ENCODE measurements at places on chromosomes 7 and 10. TPM values are rescaled to one million over a fixed set of nuclear protein-coding genes. Genes with fewer than 3 reads are reported as not detected.

Gene CPED1
- polyA plus RNA-seq: 0.19 TPM

Gene CLDN3
- polyA plus RNA-seq: 1.9 TPM

Gene IL15RA
- 25.1 TPM for polyA plus RNA-seq

Gene SPDYE11
- not detected for polyA plus RNA-seq

Gene PON3
- 0.62 TPM for polyA plus RNA-seq

Gene FAM107B
- polyA plus RNA-seq: 27.0 TPM

Gene GLI3
- polyA plus RNA-seq: 6.0 TPM

Gene ANXA8
- polyA plus RNA-seq: not detected

Gene BHLHA15
- polyA plus RNA-seq: 1.0 TPM

Gene TDRD1
- not detected for polyA plus RNA-seq

Gene PDK4
- 0.51 TPM for polyA plus RNA-seq

Gene SPACDR
- polyA plus RNA-seq: 1.9 TPM

Gene PIP
- not detected for polyA plus RNA-seq

Gene CALML5
- polyA plus RNA-seq: not detected

Gene GDF10
- polyA plus RNA-seq: not detected

Gene PRPS1L1
- polyA plus RNA-seq: not detected

Gene LOXL4
- polyA plus RNA-seq: 1.9 TPM

Gene NPS
- not detected for polyA plus RNA-seq

Gene PLPP4
- polyA plus RNA-seq: 33.0 TPM

Gene BTBD16
- polyA plus RNA-seq: 0.04 TPM

Gene ENTPD1
- polyA plus RNA-seq: 9.1 TPM

Gene CABCOCO1
- not detected for polyA plus RNA-seq

Gene ADARB2
- not detected for polyA plus RNA-seq

Gene MOGAT3
- polyA plus RNA-seq: not detected

Gene INSYN2A
- polyA plus RNA-seq: 0.04 TPM

Gene GSTO2
- polyA plus RNA-seq: 1.4 TPM

Gene ABCC2
- 1.5 TPM for polyA plus RNA-seq

Gene PTER
- polyA plus RNA-seq: 1.2 TPM

Gene OIT3
- not detected for polyA plus RNA-seq

Gene ZNF398
- 7.5 TPM for polyA plus RNA-seq

Gene CNPY1
- not detected for polyA plus RNA-seq

Gene CDHR1
- polyA plus RNA-seq: 0.13 TPM

Gene ACBD7
- 1.2 TPM for polyA plus RNA-seq

Gene SFTPD
- not detected for polyA plus RNA-seq

Gene PON1
- not detected for polyA plus RNA-seq

Gene ZPBP
- polyA plus RNA-seq: not detected

Gene UCN3
- polyA plus RNA-seq: not detected

Gene ZNF212
- 3.3 TPM for polyA plus RNA-seq

Gene SFRP5
- polyA plus RNA-seq: not detected

Gene CHN2
- polyA plus RNA-seq: 1.4 TPM

Gene CUEDC2
- polyA plus RNA-seq: 82.3 TPM

Gene TRIM73
- 1.6 TPM for polyA plus RNA-seq

Gene SOSTDC1
- not detected for polyA plus RNA-seq

Gene CFAP43
- 0.03 TPM for polyA plus RNA-seq

Gene RP9
- polyA plus RNA-seq: 16.0 TPM

Gene TNS3
- polyA plus RNA-seq: 10.4 TPM

Gene RBM20
- polyA plus RNA-seq: 0.04 TPM

Gene NKX6-2
- polyA plus RNA-seq: not detected

Gene FBXO24
- 0.16 TPM for polyA plus RNA-seq

Gene TMEM120A
- 133 TPM for polyA plus RNA-seq

Gene TMEM176A
- polyA plus RNA-seq: not detected

Gene KIF11
- polyA plus RNA-seq: 4.7 TPM

Gene AMZ1
- not detected for polyA plus RNA-seq

Gene FANK1
- 2.0 TPM for polyA plus RNA-seq

Gene MINDY4
- polyA plus RNA-seq: 2.3 TPM

Gene DKK1
- 202 TPM for polyA plus RNA-seq

Gene MEIG1
- not detected for polyA plus RNA-seq
